ENCODE measurements at places on chromosomes 11 and 22.
A peak's percentile ranks its signal among the peaks of the same experiment; 100 is the strongest.

- DNase-seq = no peak
Measured at GRCh38 chr11:77071671-77072605, 5.2 kb downstream of the CAPN5 start.

- no peak for DNase-seq
Measured at GRCh38 chr22:19821523-19822300, 33.0 kb downstream of the GNB1L start.

GRCh38 chr11:104841973-104842525 lies 56.2 kb downstream of the CASP12 start:
- no peak for DNase-seq

- no peak for DNase-seq
Measured at GRCh38 chr11:106568632-106569031, 449.6 kb downstream of the GUCY1A2 start.

DNA sequence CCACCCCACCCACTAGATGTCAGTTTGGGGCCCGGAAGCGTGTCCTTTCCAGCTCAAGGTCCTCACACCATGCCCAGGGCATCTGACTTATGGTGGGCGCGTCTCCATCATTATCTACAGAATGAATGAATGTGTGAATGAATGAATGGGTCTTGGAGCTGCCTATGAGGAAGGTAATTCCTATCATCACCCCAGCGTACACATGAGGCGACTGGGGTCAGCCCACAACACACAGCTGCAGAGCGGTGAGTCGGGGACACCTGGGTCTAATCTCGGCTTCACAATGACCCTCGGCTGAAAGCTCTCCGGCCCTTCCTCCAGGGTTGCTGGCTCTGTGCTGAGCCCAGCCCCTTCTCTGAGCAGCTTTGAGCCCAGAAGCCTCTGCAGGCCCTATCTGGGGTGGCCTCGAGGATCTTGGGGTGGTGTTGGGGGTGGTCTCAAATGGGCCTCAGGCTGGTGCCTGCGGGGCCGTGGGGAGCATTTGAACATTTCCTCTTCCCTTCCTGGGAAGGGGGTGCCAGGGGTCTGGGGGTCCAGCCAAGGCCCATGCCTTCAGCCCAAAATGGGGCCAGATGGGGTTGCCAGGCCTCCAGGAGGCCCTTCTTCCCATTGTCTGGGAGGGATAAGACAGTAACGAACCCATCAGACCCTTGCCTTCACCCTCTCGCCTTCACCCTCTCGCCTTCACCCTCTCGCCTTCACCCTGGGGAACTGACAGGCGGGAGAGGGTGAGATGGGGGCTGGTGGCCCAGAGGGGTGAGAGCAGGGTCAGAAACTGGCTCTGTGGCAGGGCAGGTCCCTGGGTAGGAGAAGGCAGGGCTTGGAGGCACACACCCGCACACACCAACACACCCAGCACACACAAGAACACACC lies 82.4 kb downstream of the MYEOV start:
- no peak for DNase-seq

DNA sequence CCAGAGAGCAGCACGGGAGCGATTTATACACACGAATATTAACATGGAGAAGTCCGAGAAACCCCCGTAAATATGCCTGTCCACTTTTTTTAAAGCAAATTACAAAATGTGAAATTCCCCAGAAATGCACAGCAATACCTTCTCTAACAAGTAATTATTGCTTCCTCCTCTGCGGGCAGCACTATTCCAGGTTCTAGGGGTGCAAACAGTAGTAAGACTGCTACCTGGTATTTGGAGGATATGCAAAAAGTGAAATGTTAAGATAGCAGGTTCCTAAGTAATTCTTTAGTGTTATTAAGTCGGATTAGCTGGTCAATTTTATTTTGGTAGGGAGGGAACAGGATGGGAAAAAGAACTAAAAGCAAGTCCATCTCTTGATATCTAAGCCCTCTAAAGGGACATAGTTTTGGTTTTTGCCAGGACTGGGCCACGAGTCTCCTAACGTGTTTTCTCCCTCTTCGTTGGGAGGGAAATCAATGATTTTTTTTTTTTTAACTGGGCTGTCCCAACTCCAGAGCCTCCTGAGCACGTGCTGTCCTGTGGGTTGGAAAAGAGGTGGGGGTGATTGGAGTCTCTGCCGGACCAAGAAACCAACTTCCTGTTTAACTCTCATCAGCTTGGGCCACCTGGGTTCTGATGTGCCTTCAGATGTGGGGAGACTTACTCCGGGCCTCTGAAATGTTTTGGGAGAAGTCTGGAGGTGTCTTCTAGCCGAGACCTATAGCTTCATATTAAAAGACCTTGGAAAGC lies 1.7 kb upstream of the XBP1 start:
- no peak for DNase-seq

GRCh38 chr11:14905104-14906033 lies 13.3 kb upstream of the CYP2R1 start:
- no peak for DNase-seq

- no peak for DNase-seq
Measured at GRCh38 chr11:32420937-32421901, 14.1 kb downstream of the WT1 start.

DNA sequence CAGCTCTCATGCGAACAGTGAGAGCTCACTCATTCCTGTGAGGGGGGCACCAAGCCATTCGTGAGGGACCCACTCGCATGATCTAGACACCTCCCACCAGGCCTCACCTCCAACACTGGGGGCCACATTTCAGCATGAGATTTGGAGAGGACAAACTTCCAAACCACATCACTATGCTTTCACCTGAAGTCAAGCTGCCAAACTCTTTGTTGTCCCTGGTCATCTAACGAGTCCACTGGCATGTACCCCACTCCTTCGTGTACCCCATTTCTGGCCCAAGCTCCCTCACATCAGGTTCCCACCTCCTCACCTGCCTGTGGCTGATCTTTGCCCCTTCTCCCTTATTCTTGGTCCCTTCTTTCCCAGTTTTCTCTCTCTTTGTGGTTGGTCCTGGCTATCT lies 198.9 kb downstream of the ADAMTS15 start:
- no peak for DNase-seq

GRCh38 chr11:12761029-12761428 lies 86.8 kb downstream of the TEAD1 start:
- no peak for DNase-seq

GRCh38 chr11:102546923-102547471 lies 16.4 kb upstream of the MMP7 start:
- no peak for DNase-seq

- no peak for DNase-seq
Measured at GRCh38 chr11:16984229-16984628, 30.0 kb downstream of the PLEKHA7 start.

DNA sequence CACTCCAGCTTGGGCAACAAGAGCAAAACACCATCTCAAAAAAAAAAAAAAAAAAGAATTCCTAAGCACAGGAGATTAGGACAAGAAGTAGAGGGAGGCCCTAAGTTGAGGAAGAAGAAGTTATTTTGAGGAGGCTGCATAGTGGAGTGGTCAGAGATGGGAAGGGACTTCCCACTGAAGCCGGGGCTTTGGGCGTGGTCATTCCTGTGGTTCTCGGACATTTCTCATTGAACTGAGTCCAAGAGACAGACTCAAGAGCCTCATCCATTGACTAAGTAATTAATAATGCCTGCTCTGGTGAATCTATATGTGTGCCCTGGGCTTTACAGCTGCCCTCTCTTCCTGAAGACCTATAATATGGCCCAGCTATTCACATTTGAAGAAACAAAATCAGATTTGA lies 53.2 kb upstream of the FTH1 start:
- DNase-seq = no peak

- no peak for DNase-seq
Measured at GRCh38 chr11:87870086-87870485, 305.2 kb downstream of the RAB38 start.

- DNase-seq = no peak
Measured at GRCh38 chr22:31049815-31050420, 31.2 kb upstream of the SMTN start.

- peak; percentile 7 for DNase-seq
Measured at GRCh38 chr11:85694385-85694980, 8.5 kb upstream of the CCDC89 start.

GRCh38 chr22:49271831-49272230 lies 555.8 kb downstream of the BRD1 start:
- no peak for DNase-seq

DNA sequence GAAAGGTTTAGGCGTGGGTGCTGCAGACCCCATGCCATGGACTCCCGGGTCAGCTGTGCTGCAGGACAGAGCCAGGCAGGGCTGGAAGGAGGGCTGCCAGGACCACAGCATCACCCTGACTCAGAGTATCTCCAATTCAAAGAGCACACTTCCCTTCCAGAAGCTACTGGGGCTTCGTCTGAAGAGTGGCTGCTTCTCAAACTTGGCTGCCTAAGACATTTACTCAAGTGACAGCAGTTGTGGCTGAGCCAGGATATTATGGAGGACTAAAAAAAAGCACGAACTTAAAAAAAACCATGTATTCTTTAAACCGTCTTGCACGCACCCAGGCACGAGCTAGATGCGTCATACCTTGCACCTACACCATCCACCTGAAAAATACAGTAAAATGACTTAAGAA lies 13.0 kb upstream of the BID start:
- no peak for DNase-seq

- no peak for DNase-seq
Measured at GRCh38 chr11:1653541-1654387, 24.2 kb downstream of the KRTAP5-5 start.

DNA sequence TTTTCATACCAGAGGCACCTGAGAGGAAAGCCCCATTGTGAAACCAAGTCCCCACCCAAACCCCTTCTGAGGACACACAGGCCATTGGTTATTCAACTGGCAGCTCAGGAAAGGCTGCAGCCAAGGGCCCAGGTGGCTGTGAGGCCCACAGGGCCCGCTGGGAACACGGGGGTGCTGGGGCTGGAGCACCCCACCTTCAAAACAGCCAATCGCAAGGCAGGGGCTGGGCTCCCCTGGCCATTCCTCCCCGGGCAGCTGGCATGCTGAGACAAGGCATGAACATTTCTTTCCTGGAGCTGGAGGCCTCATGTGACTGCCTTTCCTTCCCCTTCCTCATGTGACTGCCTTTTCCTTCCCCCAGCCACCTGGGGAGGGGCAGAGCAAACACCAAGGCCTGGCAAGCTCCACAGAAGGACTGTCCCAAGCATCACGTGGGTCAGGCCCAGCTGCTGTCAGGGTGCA lies 76.9 kb downstream of the PIWIL3 start:
- DNase-seq = no peak

- DNase-seq = no peak
Measured at GRCh38 chr11:121741761-121742361, 289.1 kb upstream of the SORL1-AS1 start.

DNA sequence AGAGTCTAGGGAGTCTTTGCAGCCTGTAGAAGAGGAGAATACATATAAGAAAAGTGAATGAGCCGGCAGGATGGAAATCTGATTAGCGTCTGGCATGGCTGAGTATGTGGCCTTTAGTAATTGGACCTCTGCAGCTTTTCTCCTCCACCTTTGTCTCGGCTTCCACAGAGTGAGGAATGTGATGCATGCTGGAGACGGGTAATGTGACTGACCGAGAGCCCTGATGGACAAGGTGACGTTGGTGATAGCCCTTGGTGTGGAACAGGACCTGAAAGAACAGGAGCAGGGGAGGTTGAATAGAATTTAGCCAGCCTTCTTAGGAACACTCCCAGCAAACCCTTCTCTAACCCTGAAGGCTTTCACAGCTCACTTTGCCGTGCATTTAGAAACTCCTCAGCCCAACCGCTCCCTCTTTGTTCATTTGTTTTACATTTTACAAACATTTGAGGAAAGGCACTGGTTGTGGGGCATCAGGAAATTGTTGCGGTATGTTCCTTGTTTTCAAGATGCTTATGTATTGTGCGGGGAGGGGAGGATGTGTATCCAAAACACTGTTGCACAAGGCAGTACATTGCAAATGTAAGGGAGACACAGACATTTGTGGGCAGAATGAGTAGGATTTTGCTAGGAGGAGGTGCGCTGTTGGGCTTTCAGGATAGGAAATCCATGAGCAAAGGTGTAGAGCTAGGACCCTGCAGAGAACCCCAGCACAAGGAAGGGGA lies 6.9 kb downstream of the GTPBP1 start:
- no peak for DNase-seq

DNA sequence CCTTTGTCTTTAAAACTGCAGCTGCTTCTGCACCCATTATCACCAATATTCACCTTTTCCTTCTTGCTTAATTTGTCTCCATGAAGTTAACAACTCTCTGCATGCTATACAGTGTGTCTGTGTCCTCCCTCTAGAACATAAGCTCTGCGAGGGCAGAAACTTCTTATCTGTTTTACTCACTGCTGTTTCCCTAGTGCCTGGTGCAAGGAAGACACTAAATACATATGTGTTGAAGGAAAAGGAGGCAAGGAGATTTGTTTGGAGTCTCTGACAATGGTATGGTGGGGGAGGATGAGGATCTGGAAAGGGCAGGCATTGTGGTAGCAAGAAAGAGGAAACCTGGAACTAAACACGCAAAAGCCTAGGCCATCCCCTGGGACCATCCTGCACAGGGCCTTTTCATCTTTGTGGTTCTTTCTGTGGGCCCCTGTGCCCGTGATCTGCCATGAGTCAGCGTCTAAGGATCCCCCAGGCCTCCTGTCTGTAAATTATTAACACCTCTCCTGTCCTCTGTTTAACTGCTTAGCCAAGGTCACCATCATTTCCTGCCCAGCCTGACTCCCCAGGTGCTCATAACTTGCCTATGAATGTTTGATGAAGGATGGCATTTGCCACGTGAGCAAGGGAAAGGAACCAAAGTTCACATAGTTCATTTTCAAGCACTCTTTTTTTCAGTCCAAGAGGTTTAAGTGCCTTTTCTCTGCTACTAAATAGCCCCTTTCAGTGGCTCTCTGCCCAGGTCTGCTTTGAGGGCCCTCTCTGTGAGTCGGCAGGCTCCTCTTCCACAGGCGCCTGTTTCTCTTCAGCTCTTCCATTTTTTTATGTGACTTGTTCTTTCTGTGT lies 131.1 kb downstream of the RASSF10 start:
- no peak for DNase-seq

- DNase-seq = no peak
Measured at GRCh38 chr11:62508336-62509058, 38.1 kb downstream of the AHNAK start.

GRCh38 chr11:103530257-103530656 lies 421.0 kb downstream of the DYNC2H1 start:
- DNase-seq = no peak

GRCh38 chr11:6353367-6353987 lies 33.2 kb upstream of the CAVIN3 start:
- peak; percentile 90 for DNase-seq

DNA sequence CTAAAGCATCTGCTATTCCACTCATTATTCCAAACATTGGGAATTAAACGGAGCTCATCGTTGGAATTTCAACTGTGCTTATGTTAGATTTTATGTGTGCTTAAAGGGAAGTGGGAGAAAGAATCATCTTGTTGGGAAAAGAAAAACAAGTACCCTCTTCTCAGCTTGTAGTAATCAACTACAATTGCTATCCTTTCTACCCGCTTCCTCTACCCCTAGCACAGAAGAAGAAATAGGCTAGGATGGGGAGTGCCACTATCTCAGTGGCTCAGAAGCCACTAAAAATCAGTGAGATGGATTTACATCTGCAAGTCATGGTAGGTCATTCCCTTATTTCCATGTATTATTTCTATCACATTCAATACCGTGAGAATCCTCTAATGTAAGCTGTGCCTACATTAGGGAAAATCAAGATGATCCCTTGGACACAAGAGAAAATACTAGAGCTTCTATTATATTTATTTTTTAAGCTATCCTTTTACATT lies 97.9 kb upstream of the CD44 start:
- no peak for DNase-seq

Measured in NCI-H2081 (cell line).